Left renal pelvis (tissue), 4 donors: ENCODE measurements at places on chromosomes 4 and X.

DNA sequence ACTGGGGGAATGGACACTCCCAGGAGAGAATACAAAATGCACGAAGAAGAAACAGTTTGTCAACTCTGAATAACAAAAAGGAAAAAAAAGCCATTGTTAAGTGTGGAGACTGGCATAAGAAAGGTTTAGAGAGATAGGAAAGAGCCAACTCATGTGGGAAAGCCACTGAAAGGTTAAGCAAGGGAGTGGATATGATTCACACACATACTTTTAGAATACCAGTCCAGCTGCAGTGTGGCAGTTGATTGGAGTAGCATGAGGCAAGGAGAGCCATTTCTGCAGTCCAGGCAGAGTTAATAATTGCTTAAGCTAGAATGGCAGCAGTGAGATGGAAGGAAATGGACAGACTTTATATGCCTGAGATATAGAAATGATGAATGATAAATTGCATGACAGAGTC lies 36.9 kb upstream of the ADAD1 start:
- no peak for DNase-seq

- no peak for DNase-seq
Observed at GRCh38 chr4:90458576-90458975, 331.4 kb downstream of the CCSER1 start.

DNA sequence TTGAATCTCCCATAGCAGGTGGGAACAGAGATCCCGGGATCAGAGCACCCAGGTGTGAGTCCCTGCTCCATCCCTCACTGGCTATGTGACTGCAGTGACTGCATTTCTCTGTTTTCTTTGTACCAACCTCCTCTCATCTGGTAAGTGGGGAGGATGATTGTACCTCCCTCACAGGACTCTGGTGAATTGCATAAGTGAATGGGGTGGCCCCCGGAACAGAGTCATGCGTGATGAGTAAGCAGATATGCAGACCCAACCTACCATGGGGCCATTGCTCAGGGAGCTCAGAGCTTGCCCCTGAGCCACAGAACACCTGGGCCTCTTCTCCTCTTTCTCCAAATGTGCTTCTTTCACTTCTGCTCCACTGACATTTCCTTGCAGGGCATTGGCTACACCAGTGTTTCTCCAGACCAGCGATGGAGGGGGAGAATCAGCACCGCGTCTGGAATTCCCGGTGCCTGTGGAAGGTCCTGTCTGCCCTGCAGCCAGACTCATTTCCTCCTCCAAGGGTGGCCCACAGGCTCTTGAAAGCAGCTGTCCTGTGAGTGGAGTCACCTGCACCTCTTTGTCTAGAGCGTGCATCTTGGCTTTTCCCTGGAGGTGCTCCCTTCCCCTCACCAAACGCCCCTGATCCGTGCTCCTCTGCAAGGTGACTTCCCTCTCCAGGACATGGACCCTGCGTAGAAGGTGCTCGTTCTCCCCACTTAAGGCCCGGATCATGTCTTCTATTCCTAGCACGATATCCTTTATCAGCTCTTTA lies 30.0 kb downstream of the C4orf50 start:
- DNase-seq: no peak

GRCh38 chr4:38856524-38857337 lies at the start of gene TLR6:
Gene TLR6 (minus strand): TSS chr4:38856817. CDS start chr4:38829473, 27,344 bp downstream.
- no peak for DNase-seq

- peak; percentile 3 for DNase-seq
Observed at GRCh38 chrX:86946569-86946968, 571.0 kb upstream of the KLHL4 start.

DNA sequence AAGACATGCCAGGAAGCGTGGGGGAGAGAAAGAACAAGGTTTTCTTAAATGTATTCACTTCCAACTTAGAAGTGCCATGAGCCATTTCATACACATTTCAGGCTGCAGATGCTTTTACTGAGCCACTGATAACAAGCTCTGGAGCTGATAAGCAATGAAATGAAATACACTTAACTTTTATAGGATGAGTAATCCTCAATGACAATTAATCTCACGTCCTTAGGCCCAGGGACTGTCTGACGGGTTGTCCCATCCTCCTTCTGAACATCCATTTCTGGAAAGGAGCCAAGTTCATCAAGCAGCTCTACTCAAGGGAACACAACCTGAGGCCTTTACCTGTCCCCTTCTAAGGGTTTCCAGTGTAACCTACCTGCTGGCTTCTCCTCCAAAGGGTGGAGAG lies 121.2 kb downstream of the PARM1 start:
- no peak for DNase-seq

GRCh38 chr4:90081432-90082144 lies 45.6 kb upstream of the CCSER1 start:
- no peak for DNase-seq

DNA sequence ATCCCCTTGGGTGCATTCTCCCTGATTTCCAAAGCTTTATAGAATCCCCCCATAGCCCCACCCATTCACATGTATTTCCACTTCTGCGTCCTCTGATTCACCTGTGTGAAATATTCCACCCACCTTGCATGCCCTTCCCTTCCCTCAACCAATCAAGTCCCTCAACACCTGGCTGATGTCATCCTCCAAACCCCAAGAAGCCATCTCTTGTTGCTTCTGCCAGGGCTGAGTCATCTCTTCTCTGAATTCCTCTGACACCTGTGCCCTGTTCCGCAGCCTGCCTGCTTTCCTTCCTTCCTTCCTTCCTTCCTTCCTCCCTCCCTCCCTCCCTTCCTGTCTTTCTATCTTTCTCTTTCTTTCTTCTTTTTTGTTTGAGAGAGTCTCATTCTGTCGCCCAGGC lies 9.9 kb downstream of the CRMP1 start:
- DNase-seq: no peak

GRCh38 chr4:188092824-188093223 lies 16.6 kb downstream of the TRIML2 start:
- no peak for DNase-seq

- no peak for DNase-seq
Observed at GRCh38 chr4:122577808-122578781, 42.8 kb downstream of the IL21 start.

DNA sequence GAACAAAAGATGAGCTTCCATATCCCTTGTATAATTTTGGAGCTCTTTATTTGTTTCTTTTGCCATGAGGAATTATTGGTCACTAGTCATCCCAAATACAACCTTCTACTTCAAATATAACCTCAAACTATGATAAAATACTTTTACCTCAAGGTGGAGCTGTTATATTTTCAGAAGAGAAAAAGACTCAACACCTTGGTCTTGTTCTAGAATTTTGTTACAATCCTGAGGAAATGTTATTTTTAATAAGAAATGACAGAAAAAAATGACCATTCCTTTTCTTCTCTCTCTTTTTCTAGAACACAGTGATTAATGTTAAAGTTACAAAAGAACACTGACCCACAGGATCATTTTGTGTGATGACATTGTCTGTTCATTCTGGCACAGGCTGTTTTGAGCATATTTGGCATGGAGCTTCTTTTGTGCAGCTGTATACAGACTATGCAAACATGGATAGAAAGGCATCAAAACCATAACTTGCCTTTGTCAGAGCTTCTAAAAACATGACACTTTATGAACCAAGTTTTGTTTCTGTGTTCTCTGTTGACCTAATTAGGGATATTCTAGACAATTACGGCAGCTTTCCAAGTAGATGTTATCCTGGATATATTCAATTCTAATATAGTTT lies 159.6 kb upstream of the CTSO start:
- no peak for DNase-seq

- no peak for DNase-seq
Observed at GRCh38 chr4:54036184-54036583, 28.2 kb downstream of the CHIC2 start.

DNA sequence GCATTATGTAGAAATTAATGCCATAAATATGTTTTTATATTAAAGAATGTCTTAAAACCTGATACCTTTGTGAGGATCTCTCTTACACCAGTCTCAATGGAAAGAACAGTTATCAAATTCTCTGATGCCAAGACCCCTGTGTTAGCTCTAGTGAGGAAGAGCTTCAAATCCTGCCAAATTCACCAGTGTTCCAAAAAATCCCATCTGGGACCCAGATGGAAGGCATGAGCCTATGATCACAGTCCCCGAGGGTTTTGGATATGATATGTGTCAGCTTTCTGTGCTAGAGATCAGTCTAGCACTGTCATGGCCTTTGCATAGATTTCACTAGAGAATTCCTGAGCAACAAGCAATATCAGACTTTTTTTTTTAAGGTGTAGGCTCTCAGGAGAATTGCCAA lies 412.1 kb downstream of the UBE2NL start:
- DNase-seq: no peak

DNA sequence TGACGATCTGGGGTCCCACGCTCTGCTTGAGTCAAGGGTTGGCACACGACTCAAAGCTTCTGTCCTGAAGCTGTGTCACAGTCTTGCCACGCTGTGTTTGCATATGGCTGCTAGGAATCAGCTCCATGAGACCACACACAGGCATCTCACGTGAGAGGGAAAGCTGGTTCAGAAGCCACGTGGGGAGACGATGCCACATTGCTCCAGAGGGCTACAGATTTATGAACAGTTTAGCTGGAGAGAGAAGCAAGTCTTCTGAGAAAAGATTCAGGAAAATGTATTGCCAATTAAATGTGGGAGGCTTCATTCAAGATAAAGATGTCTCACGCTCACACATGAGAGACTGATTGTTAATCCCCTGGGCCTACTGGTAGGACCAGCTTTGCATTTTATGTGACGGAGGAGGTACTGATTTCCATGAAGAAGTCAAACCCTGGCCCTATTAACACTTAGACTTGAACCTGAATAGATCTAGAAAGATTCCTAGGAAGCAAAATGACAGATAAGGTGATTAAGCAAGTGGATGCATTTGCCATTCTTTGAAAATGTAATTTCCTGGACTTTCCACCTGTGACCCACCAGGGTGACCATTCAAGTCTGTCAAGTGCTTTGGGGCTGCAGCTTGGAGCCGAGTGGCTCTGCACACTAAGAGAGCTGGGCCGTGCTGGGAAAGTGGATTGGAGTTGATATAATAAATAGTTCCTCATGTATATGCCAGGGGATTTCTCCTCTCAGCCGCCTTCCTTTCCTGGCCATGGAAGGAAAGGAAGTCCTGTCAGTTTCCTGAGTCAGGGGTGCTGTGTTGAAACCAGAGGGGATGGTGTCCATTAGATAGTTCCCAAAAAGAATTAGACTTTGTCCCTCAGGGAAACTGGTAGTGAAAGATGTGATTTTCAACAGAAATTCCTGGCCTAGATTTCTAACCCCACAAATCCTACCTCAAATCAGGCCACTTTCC lies 29.0 kb downstream of the ENPP6 start:
- DNase-seq: no peak

DNA sequence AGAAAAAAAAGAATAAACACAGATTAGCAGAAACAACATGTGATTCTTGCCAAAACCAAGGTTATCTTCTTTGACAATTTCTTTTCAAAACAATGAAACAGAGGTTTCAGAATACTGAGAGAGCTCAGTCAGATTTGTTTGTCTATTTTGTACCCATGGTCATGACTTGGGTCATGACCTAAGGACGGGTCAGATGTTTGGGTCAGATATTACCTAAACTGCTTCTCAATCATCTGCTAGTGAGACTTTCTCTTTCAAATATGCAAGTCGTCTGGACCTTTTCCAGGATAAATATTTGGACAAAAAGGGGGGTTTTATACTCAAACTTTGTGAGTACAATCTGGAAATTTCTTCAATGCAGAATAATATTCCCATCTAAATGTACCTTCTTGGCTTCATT lies 148.3 kb upstream of the USP38 start:
- no peak for DNase-seq

GRCh38 chr4:1326751-1327525 lies 20.1 kb upstream of the UVSSA start:
- DNase-seq: no peak

- no peak for DNase-seq
Observed at GRCh38 chr4:41095973-41096372, 118.4 kb downstream of the APBB2 start.

GRCh38 chrX:97126020-97126419 lies 242.3 kb downstream of the RPA4 start:
- no peak for DNase-seq

DNA sequence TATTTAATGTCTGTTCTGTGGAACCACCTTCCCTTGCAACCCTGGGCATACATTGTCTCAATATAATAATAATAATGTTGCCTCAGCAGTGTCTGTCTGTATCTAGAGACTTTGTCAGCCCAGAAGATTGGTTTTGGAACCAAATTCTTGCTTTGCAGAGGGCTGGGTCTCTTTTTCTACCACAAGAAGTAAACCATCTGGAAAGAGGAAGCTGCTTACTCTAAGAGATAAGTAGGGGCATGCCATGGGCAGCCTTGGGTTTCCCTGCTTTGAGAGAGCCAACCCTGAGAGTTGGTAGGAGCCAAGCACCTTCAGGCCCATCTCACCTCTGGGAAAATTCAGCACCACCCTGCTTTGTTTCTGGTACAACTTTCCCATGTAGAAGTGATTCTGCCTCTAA lies 27.0 kb downstream of the TMEM31 start:
- DNase-seq: no peak

DNA sequence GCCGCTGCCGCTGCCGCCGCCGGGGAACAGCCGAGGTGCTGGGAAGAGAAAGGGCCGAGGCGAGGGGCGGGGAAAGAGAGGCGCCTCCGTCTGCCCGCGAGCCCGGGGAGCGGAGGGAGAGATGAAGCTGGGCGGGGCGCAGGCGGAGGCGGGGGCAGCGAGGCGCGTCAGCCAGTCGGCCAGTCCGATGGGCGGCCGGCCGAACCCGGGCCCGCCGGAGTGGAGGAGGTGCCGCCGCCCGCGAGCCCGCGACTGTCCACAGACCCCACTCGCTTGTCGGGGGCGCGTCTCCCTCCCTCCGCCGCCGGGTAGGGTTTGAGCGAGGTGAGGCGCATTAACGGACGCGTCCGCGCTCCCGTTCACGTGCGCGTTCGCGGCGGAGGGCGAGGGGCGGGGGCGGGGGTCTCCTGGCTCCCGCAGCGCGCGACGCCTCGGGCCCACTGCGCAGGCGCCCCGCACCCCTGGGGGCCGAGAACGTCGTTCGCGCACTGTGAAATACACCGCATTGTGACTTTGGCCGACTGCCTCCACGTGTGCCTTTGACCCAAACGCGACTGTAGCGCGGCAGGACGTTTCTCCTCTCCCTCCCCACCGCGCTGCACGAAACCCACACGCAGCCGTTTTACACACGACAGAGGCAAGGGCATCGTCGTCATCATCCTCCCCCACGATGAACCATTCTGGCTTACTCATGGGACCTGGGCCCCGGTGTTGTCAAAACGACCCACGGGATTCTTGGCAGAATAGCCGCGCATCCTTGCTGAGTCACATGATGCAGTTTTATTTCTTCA lies at the start of gene NUDT11:
Gene NUDT11, minus strand, starts transcription at position 92 of the 791 bp plus-strand sequence. CDS start 148 bp downstream, outside the sequence.
- DNase-seq: no peak

DNA sequence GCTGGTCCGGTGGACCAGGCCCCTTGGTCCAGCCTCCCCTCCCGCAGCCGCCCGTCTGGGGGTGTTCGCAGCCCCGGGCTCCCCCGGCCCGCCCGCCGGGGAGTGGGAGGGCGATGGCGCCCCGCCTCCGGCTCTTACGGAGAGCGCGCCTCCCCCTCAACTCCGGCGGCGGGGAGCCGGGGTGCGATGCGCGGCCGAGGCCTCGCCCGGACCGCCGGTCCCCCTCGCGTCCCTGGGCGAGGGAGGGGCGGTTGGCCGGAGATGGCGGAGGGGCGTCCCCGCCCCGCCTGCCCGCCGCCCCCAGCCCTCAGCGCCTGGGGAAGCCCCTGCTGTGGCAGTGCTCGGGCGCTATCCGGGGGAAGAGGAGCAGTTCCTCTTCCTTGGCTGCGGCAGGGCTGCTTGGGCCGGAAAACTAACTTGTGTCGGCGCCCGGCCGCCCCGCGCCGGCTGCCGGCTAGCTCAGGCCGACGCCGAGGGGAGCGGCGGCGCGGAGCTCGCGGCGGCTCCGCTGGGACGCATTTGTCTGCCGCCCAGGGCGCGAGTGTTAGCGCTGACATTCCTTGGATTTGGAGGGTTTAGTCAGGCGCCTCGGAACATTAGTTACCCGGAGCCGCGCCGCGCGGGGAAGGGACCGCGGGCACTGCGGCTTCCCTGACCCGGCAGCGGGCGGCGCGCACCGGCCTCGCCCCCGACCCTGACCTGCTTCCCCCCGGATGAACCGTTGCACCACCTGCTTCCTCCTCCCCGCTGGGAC lies 994 bp downstream of the GALNT7 start:
- DNase-seq: peak; percentile 41
